Transverse colon (tissue), 4 donors: ENCODE measurements at places on chromosomes 1 and 21.
A peak's percentile ranks its signal among the peaks of the same experiment; 100 is the strongest.

GRCh38 chr1:109255097-109255651 lies 5.8 kb downstream of the CELSR2 start:
- no peaks in the 10 kb centered on the region for H3K36me3 ChIP-seq
- no peak for DNase-seq
- no peaks in the 10 kb centered on the region for H3K27me3 ChIP-seq
- peaks cover 24% of the 10 kb centered on the region for H3K4me1 ChIP-seq

- no peaks in the 10 kb centered on the region for H3K36me3 ChIP-seq
- peaks cover 17% of the 10 kb centered on the region for H3K4me1 ChIP-seq
- no peak for DNase-seq
Observed at GRCh38 chr1:205636732-205637131, 4.9 kb upstream of the ELK4 start.

- H3K27ac ChIP-seq: no peak overlapping the region
- no peak for DNase-seq
- H3K27me3 ChIP-seq: no peaks in the 10 kb centered on the region
- no peak overlapping the region for H3K4me3 ChIP-seq
- no peaks in the 10 kb centered on the region for H3K36me3 ChIP-seq
- H3K4me1 ChIP-seq: no peaks in the 10 kb centered on the region
Observed at GRCh38 chr1:50942334-50942733, 17.7 kb downstream of the FAF1 start.

DNA sequence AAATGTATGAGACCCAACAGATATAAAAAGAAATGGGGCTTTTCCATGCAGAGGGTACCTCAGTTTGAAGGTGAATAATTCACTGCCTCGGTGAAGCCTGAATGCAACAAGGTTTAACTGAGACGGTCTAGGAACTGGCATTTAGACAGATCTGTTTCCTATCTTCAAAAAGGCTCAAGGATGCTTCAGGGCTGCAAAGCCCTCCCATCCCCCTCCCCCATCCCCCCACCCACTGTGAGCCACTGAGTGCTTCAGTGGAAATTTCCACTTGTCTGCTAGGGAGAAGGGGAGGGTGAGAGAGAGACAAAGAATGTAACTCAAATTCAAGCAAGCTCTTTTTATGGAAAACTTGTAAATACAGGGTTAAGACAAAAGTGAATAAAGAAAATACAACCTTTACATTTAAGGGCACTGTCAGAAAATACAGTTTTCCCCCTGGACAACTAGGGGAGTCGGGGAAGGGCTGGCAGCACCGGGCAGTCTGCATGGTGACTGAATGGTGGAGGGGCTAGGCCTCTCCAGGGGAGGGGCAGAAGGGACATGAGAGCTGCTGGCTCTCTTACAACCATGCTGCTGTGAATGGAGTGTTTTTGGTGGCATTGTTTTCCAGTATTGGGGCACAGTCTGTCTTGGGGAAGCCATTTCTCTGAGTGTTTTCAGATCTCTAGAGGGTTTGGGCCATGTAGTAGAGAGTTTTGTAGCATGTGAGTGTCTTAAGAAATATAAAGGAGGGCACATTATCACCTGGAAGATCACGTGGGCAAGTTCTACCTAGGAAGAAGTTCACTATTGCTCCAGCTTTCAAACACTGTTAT lies 56.7 kb downstream of the MRPS6 start:
- H3K36me3 ChIP-seq: no peaks in the 10 kb centered on the region
- H3K27me3 ChIP-seq: no peaks in the 10 kb centered on the region
- H3K27ac ChIP-seq: peak overlapping the region; percentile 87
- no peak for DNase-seq
- peaks cover 26% of the 10 kb centered on the region for H3K4me1 ChIP-seq

DNA sequence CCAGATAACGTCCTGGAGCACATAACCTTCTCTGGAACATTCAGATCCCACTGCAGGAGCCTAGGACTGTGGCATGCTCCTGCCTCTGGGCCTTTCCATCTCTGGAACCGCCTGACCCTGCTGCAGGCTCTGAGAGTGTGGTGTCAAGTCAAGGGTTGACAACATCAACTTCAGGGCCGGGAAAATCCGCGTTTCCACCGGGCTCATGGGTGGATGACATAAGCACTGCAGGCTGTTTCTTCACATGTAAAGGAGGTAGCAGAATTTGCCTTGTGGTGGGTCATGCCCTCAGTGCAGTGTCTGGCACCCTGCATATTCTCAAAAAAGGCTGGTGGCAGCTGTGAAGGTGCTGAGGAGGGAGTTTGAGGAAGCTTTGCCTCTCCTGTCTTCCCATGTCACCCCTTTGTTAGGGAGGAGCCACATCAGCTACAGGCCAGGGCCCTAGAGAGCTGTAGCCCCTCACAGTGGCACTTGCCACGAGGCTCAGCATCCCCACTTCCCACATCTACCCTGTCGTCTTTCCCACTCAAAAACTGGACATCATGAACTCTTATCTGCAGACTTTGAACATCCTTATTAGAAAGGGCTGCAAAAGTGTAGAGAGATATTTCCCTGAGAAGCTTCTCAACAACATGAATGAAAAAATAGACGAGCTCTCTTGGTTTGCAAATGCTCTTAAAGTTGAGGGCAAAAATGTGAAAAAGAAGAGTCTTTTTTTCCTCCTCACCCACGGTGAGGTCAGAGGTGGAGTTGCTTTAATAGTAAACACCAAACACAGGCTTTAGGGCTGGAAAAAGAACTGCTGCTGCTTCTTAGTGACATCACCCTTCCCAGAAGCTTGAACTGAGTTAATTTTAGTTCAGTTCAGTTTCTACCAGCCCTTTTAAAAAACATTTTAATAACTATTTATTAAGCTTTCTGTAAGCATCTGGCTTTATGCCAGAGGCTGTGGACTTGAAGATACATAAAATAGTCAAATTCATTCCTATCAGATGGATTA lies 121.3 kb downstream of the HUNK start:
- H3K36me3 ChIP-seq: no peaks in the 10 kb centered on the region
- no peaks in the 10 kb centered on the region for H3K4me1 ChIP-seq
- no peak overlapping the region for H3K27ac ChIP-seq
- no peak overlapping the region for H3K4me3 ChIP-seq

- H3K4me1 ChIP-seq: no peaks in the 10 kb centered on the region
- H3K36me3 ChIP-seq: no peaks in the 10 kb centered on the region
- no peak overlapping the region for H3K27ac ChIP-seq
- H3K27me3 ChIP-seq: no peaks in the 10 kb centered on the region
Observed at GRCh38 chr1:97505289-97505688, 415.5 kb downstream of the DPYD start.

GRCh38 chr1:88061492-88062177 lies 622.4 kb upstream of the PKN2 start:
- H3K4me1 ChIP-seq: no peaks in the 10 kb centered on the region
- H3K27me3 ChIP-seq: no peaks in the 10 kb centered on the region
- no peak overlapping the region for H3K27ac ChIP-seq
- peak; percentile 58 for DNase-seq
- H3K4me3 ChIP-seq: no peak overlapping the region

DNA sequence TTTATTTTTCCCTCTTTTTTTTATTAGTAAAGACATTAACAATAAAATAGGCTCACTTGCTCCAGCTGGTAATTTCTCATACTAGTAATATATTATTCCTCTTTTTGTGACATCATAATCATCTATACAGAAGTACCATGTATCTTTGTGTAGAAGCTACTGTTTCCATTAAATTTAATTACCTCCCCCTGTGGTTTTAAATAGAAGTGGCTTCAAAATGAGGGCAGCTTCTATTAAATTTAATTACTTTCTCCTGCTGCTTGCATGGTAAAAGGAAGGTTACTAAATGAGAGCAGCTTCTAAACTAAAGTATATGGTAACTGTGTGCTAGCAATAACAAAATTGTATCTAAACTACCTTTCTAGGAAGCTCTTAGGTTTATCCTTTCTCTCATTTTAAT lies 94.0 kb downstream of the DPYD start:
- no peaks in the 10 kb centered on the region for H3K27me3 ChIP-seq
- H3K36me3 ChIP-seq: no peaks in the 10 kb centered on the region
- no peaks in the 10 kb centered on the region for H3K4me1 ChIP-seq
- no peak overlapping the region for H3K4me3 ChIP-seq
- DNase-seq: no peak

DNA sequence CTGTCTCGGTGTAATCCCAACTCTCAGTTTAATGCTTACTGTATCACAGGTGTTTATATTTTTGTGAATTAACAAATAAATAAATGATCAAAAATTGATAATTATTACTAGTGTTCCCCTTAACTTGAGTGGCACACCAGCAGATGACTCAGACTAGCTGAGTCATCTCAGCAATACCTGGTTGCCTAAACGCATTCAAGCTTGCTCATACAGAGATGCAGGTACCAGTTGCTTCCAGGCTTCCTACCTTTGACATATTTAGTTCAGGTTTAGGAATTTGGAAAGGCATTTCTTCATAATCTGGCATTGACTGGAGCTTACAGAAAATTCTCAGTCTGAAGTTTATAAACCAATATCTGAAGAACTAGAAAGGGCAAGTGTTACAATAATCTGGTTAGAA lies 78.9 kb upstream of the LMO4 start:
- H3K27ac ChIP-seq: no peak overlapping the region
- no peak for DNase-seq
- H3K4me1 ChIP-seq: no peaks in the 10 kb centered on the region
- H3K4me3 ChIP-seq: no peak overlapping the region
- H3K27me3 ChIP-seq: no peaks in the 10 kb centered on the region

- peaks cover 10% of the 10 kb centered on the region for H3K4me1 ChIP-seq
- H3K27ac ChIP-seq: peak overlapping the region; percentile 47
- no peak overlapping the region for H3K4me3 ChIP-seq
- no peak for DNase-seq
- H3K27me3 ChIP-seq: peaks cover 10% of the 10 kb centered on the region
Observed at GRCh38 chr1:6025269-6026094, 20.2 kb upstream of the KCNAB2 start.

DNA sequence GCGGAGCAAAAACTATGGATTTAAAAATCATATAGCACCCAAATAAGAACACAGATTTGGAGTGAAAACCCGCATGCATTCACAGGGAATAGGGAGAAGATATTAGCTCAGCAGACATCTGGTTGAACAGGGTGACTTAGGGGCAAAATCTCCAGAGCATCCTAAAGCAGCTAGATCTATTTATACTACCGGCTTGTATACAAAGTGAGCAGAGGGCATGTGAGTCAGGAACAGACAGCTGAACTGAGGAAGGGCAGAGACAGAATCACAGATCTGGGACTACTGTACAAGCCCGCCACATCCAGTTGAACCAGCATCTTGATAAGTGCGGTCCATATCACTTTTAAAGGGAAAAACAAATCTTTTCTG lies 35.2 kb upstream of the EXOSC10 start:
- H3K27ac ChIP-seq: no peak overlapping the region
- H3K36me3 ChIP-seq: no peaks in the 10 kb centered on the region
- no peak overlapping the region for H3K4me3 ChIP-seq

DNA sequence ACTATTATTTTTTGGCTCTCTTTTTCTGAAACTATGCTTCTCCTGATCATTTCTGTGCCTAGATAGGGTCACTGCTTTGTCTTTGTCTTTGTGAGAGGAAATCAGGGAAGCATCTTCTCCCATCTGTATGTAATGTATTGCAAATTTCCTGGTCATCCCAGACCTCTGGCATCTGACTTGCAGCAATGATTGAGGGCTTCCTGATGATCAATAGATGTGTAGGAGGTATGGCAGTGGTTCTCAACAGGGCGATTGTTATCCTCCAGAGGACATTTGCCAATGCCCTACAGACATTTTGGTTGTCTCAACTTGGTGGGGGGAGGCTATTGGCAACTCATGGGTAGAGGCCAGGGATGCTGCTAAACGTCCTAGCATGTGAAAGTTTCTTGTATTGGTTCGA lies 64.7 kb downstream of the RGL1 start:
- no peaks in the 10 kb centered on the region for H3K27me3 ChIP-seq
- no peak for DNase-seq
- no peak overlapping the region for H3K4me3 ChIP-seq
- peak overlapping the region; percentile 56 for H3K27ac ChIP-seq

GRCh38 chr21:38524168-38525153 lies 26.2 kb upstream of the ERG start:
- H3K36me3 ChIP-seq: no peaks in the 10 kb centered on the region
- no peak for DNase-seq
- no peaks in the 10 kb centered on the region for H3K4me1 ChIP-seq
- no peak overlapping the region for H3K4me3 ChIP-seq
- H3K27me3 ChIP-seq: no peaks in the 10 kb centered on the region

- no peaks in the 10 kb centered on the region for H3K4me1 ChIP-seq
- H3K36me3 ChIP-seq: no peaks in the 10 kb centered on the region
- DNase-seq: no peak
- no peak overlapping the region for H3K4me3 ChIP-seq
- H3K27ac ChIP-seq: no peak overlapping the region
Observed at GRCh38 chr1:44894591-44894990, 51.5 kb upstream of the PTCH2 start.

DNA sequence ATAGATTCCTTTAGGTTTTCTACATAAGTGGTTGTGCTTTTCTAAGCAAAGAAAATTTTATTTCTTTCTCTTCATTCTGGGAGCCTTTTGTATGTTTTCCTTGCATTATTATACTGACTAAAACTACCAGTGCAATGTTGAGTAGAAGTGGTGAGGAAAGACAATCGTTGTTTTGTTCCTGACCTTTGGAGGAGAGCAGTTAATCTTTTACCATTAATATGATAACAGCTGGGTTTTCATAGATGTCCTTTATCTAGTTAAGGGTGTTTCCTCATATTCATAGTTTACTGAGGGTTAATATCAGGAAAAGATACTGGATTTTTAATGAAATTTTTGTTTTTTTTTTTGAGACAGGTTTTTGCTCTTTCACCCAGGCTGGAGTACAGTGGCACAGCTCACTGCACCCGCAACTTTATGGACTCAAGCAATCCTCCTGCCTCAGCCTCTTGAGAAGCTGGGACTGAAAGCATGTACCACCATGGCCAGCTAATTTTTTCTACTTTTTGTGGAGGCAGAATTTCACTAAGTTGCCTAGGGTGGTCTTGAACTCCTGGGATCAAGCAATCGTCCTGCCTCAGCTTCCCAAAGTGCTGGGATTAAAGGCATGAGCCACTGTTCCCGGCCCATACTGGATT lies 9.0 kb upstream of the KCTD3 start:
- H3K4me3 ChIP-seq: no peak overlapping the region
- no peaks in the 10 kb centered on the region for H3K36me3 ChIP-seq
- H3K27ac ChIP-seq: no peak overlapping the region

DNA sequence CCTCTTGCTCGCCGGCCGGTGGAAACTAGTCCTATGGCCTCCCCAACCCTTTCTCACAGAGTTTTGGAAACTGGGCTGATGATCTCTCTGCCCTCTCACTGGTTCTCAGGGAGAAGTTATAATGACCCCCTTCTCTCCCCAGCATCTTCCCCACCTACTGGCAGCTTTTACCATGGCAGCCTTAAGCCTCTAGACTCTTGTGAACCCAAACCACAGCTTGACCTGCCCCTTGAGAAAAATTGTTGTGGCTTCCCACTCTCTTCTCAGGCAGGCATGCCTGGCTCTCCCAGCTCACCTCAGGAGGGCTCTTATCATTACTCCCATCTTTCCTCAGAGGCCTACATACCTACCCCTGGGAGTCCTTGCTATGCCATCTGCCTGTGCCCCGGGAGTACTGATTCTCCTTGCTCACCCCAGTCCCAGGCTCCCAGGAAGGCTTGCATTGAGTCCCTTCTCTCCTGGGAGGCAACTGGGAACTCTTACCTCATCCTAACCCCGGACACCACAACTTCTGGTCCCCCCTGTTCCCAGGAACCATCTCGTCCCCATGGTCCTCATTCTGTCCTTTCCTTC lies 1.6 kb downstream of the NSUN4 start:
- peaks cover 5% of the 10 kb centered on the region for H3K4me1 ChIP-seq
- H3K4me3 ChIP-seq: no peak overlapping the region
- DNase-seq: no peak
- no peaks in the 10 kb centered on the region for H3K36me3 ChIP-seq

- no peak overlapping the region for H3K27ac ChIP-seq
- H3K4me3 ChIP-seq: no peak overlapping the region
- H3K27me3 ChIP-seq: peaks cover 47% of the 10 kb centered on the region
- DNase-seq: no peak
- no peaks in the 10 kb centered on the region for H3K36me3 ChIP-seq
- H3K4me1 ChIP-seq: no peaks in the 10 kb centered on the region
Observed at GRCh38 chr1:161723459-161724141, 2.3 kb downstream of the FCRLB start.
